ENCODE measurements at places on chromosomes 2 and 18. TPM values are rescaled to one million over a fixed set of nuclear protein-coding genes. Genes with fewer than 3 reads are reported as not detected.

BABAM2 gene
- 31.2 TPM for total RNA-seq

RBKS gene
- total RNA-seq, result 2.2 TPM

FER1L5 gene
- not detected for total RNA-seq

TDRD15 gene
- not detected for total RNA-seq

CKAP2L gene
- 27.0 TPM for total RNA-seq

EVX2 gene
- total RNA-seq, result not detected

IL18R1 gene
- 0.08 TPM for total RNA-seq

TTR gene
- 1.0 TPM for total RNA-seq

PROM2 gene
- 1.4 TPM for total RNA-seq

LIMS3 gene
- 2.6 TPM for total RNA-seq

DNA sequence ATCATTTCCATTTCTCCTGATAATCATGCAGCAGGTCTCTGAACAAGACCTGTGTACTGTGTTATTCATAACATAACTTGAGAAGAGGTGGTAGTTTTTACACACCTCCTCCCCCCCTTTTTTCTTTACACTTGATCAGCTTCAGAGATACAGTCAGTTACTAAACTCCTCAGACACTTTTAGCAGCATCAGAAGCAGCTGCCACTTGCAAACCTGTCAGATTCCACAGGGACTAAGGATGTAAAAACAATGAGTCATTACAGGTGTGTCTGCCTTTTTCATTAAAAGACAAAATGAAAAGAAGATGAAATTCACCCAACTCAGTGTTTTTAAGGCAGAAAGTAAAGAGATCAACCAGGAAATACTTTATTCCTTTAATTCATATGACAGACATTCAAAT lies 254.0 kb downstream of the NRXN1 start:
- DNase-seq, result no peak
- H3K27ac ChIP-seq, result no peak overlapping the region
- H3K36me3 ChIP-seq, result no peaks in the 10 kb centered on the region
- no peak overlapping the region for H3K4me3 ChIP-seq
- no peaks in the 10 kb centered on the region for H3K4me1 ChIP-seq
- no peaks in the 10 kb centered on the region for H3K27me3 ChIP-seq

GRCh38 chr2:12363569-12363968 lies 353.2 kb upstream of the TRIB2 start:
- H3K27ac ChIP-seq, result peak overlapping the region; percentile 39
- H3K4me3 ChIP-seq, result no peak overlapping the region
- H3K4me1 ChIP-seq, result no peaks in the 10 kb centered on the region
- H3K27me3 ChIP-seq, result no peaks in the 10 kb centered on the region
- H3K36me3 ChIP-seq, result no peaks in the 10 kb centered on the region

DNA sequence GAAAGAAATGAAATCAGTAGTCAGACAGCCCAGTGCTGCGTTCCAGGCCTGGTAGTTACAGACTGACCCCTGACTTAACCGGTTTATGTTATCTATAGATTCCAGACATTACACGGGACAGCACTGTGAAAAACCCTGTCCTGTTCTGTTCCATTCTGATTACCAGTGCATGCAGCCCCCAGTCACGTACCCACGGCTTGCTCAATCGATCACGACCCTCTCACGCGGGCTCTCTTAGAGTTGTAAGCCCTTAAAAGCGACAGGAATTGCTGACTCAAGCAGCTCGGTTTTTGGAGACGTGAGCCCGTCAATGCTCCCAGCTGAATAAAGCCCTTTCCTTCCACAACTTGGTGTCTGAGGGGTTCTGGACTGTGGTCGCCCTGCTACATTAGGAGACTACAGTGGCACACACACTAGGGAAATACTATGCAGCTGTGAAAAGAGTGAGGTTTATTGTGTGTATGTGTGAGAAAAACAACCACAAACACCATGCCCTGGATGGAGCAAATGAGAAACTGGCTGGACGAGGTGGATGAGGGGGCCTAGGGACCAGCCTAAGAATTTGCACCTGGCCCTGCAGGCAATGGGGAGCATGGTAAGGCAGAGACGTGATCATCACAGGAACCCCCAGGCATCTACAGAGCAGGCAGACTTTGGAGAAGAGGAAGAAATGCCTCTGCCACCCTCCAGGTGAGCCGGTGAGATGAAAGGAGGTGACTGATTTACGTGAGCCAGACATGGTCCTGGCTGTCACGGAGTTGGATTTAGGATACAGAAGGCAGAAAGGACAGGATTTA lies 49.1 kb upstream of the SEMA4C start:
- DNase-seq, result no peak
- H3K36me3 ChIP-seq, result no peaks in the 10 kb centered on the region
- no peak overlapping the region for H3K4me3 ChIP-seq
- H3K27me3 ChIP-seq, result no peaks in the 10 kb centered on the region

- no peak overlapping the region for H3K4me3 ChIP-seq
- H3K27ac ChIP-seq, result no peak overlapping the region
- no peaks in the 10 kb centered on the region for H3K36me3 ChIP-seq
- H3K27me3 ChIP-seq, result no peaks in the 10 kb centered on the region
- DNase-seq, result no peak
Measured at GRCh38 chr2:4336864-4337263, 633.5 kb downstream of the DCDC2C start.

DNA sequence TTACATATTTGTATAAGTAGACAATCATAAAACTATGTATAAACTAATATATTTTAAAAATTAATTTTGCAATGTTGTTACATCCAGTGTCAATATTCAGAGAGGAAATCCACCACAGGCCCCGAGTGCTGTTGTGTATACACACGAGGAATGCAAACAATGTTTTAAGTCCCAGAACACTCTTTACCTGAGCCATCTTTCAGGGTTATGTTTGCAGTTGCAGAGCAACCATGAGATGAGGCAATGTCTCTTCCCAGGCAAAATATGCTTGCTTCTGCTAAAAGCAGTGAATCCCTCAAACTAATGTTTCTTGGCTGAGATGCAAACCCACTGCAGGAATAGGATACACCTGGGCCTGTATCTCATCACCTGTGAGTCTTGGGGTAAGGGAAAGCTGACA lies 91.3 kb downstream of the ASXL2 start:
- H3K36me3 ChIP-seq, result peaks cover 3% of the 10 kb centered on the region
- no peak for DNase-seq
- no peak overlapping the region for H3K27ac ChIP-seq
- H3K4me1 ChIP-seq, result no peaks in the 10 kb centered on the region

GRCh38 chr2:231393149-231394131 lies 2.1 kb upstream of the B3GNT7 start:
- H3K27ac ChIP-seq, result peak overlapping the region; percentile 88
- H3K36me3 ChIP-seq, result no peaks in the 10 kb centered on the region
- H3K4me1 ChIP-seq, result peaks cover 59% of the 10 kb centered on the region
- no peak for DNase-seq

- no peaks in the 10 kb centered on the region for H3K36me3 ChIP-seq
- DNase-seq, result no peak
- H3K27me3 ChIP-seq, result no peaks in the 10 kb centered on the region
- H3K27ac ChIP-seq, result no peak overlapping the region
Measured at GRCh38 chr2:168841445-168841844, 39.0 kb downstream of the NOSTRIN start.

DNA sequence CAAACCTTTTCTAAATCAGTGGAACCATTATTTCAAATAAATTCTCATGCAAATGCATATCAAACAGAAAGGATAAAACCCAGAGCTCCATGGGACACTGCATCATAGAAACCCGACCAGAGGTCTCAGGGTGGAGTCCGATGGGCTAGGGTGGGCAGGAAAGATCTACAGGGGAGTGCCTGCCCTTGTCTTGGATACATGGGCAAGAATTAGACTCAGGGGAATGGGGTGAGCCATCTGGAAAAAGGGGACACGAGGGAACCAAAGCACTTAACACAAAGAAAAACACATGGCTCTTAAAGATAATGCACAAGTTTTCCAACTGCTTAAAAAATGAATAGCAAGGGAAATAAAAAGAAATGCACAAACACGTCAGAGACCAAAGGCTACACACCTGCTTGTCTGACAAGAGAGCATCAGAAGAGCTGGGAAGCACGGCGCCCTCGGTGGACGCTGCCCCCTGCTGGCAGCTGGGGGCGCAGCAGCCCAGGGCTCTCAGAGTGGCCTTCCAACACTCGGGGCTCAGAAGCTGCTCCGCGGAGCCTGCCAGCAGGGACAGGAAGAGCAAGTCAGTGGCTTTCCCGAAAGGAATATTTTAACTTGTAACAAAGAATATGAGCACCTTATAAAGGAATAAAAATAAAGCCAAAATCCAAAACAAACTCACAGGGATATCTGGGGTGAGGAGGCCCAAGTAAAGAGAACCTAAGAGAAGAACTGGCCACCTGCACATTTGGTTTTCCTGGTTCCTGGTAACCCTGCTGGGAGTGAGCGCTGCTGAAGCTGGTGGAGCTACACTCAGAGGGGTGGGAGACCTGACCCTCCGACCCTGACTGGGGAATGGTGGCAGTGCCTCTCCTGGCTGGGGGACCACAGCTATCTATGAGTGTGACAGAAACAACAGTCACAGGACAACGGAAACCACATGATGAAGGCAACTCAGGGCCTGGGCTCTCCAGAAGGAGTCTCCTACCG lies 54.5 kb downstream of the SIGLEC15 start:
- H3K4me3 ChIP-seq, result no peak overlapping the region
- H3K27ac ChIP-seq, result no peak overlapping the region
- no peaks in the 10 kb centered on the region for H3K36me3 ChIP-seq
- no peaks in the 10 kb centered on the region for H3K4me1 ChIP-seq
- DNase-seq, result peak; percentile 30
- no peaks in the 10 kb centered on the region for H3K27me3 ChIP-seq

DNA sequence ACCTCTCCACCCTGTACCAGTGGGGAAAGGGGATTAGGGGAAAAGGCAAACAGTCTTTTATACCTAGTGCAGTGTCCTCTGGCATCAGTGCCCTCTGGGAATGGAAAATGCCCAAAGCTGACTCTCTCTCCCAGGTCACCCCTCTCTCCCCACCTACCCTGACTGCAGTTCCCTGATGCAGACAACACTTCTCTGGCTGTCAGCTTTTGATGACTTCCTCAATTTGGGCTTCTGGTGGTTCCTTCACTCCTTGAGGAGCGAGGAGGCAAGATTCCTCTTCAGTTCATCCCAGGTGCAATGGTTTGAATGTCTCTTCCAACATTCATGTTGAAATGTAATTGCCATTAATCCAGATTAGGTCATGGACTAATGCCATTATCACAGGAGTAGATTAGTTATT lies 19.7 kb upstream of the PPM1B start:
- H3K4me3 ChIP-seq, result no peak overlapping the region
- DNase-seq, result no peak
- H3K4me1 ChIP-seq, result no peaks in the 10 kb centered on the region
- no peak overlapping the region for H3K27ac ChIP-seq
- H3K27me3 ChIP-seq, result no peaks in the 10 kb centered on the region

- H3K4me3 ChIP-seq, result no peak overlapping the region
- no peak overlapping the region for H3K27ac ChIP-seq
- H3K4me1 ChIP-seq, result no peaks in the 10 kb centered on the region
- H3K27me3 ChIP-seq, result peaks cover 2% of the 10 kb centered on the region
- DNase-seq, result no peak
Measured at GRCh38 chr2:30678410-30679137, 128.7 kb downstream of the CAPN13 start.

DNA sequence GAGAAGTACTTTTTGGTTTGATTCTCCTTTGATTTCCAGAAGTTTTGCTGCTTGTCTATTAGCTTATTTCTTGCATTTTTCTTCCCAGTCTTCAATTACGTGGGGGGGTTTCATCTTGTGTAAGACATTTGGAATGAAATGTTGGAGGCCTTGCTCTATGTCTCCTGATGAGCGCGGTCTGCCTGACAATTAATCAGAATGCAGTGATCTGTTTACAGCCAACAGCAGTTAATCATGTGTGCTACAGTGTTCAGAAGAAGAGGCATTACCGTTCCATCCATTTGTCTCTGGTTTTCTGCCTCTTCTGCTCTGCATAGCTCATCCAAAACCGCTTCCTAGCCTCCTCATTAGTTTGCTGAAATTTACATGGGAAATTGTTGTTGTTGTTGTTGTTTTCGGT lies 134.4 kb upstream of the ST6GAL2 start:
- no peak overlapping the region for H3K4me3 ChIP-seq
- H3K27me3 ChIP-seq, result no peaks in the 10 kb centered on the region
- DNase-seq, result no peak

GRCh38 chr2:203021991-203022390 lies 7.3 kb downstream of the NBEAL1 start:
- no peaks in the 10 kb centered on the region for H3K36me3 ChIP-seq
- H3K4me1 ChIP-seq, result peaks cover 21% of the 10 kb centered on the region

DNA sequence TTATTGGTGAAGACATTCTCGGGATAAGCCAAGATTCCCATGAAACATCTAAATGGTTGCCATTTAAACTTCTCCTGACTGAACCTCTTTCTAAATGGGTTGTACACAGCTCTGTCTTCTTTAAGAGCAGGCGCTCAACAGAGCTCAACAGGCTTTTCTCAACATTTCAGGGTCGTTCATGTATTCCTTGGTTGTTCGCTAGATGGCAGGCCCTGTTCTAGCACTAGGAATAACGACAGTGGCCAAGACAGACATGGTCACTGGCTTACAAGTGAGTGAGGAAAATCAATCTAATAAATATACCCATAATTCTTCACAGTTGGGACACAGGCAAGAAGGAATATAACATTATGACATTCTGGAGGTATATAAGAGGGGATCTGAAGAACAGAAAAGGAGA lies 154.5 kb downstream of the SMAD2 start:
- DNase-seq, result no peak
- H3K27ac ChIP-seq, result no peak overlapping the region
- no peaks in the 10 kb centered on the region for H3K27me3 ChIP-seq
- H3K36me3 ChIP-seq, result no peaks in the 10 kb centered on the region
- H3K4me1 ChIP-seq, result no peaks in the 10 kb centered on the region
- no peak overlapping the region for H3K4me3 ChIP-seq

GRCh38 chr2:125979886-125980285 lies 676.1 kb upstream of the GYPC start:
- H3K36me3 ChIP-seq, result no peaks in the 10 kb centered on the region
- H3K27me3 ChIP-seq, result no peaks in the 10 kb centered on the region
- H3K4me1 ChIP-seq, result no peaks in the 10 kb centered on the region
- no peak overlapping the region for H3K4me3 ChIP-seq

GRCh38 chr2:3462493-3463104 lies 56.7 kb downstream of the ADI1 start:
- no peak for DNase-seq
- no peaks in the 10 kb centered on the region for H3K4me1 ChIP-seq
- no peak overlapping the region for H3K27ac ChIP-seq
- no peak overlapping the region for H3K4me3 ChIP-seq
- H3K27me3 ChIP-seq, result no peaks in the 10 kb centered on the region

- H3K36me3 ChIP-seq, result no peaks in the 10 kb centered on the region
- H3K27me3 ChIP-seq, result no peaks in the 10 kb centered on the region
- H3K4me1 ChIP-seq, result no peaks in the 10 kb centered on the region
- DNase-seq, result no peak
Measured at GRCh38 chr2:168679081-168679480, 123.4 kb upstream of the NOSTRIN start.

GRCh38 chr2:218896501-218897393 lies 16.1 kb downstream of the WNT10A start:
- peaks cover 54% of the 10 kb centered on the region for H3K4me1 ChIP-seq
- DNase-seq, result no peak
- H3K36me3 ChIP-seq, result no peaks in the 10 kb centered on the region
- H3K4me3 ChIP-seq, result peak overlapping the region; percentile 26

GRCh38 chr2:46325182-46325928 lies 28.1 kb downstream of the EPAS1 start:
- no peak for DNase-seq
- H3K27me3 ChIP-seq, result no peaks in the 10 kb centered on the region
- peaks cover 50% of the 10 kb centered on the region for H3K4me1 ChIP-seq
